Tibial nerve (tissue), 4 donors: ENCODE measurements at places on chromosomes 3 and 15.

DNA sequence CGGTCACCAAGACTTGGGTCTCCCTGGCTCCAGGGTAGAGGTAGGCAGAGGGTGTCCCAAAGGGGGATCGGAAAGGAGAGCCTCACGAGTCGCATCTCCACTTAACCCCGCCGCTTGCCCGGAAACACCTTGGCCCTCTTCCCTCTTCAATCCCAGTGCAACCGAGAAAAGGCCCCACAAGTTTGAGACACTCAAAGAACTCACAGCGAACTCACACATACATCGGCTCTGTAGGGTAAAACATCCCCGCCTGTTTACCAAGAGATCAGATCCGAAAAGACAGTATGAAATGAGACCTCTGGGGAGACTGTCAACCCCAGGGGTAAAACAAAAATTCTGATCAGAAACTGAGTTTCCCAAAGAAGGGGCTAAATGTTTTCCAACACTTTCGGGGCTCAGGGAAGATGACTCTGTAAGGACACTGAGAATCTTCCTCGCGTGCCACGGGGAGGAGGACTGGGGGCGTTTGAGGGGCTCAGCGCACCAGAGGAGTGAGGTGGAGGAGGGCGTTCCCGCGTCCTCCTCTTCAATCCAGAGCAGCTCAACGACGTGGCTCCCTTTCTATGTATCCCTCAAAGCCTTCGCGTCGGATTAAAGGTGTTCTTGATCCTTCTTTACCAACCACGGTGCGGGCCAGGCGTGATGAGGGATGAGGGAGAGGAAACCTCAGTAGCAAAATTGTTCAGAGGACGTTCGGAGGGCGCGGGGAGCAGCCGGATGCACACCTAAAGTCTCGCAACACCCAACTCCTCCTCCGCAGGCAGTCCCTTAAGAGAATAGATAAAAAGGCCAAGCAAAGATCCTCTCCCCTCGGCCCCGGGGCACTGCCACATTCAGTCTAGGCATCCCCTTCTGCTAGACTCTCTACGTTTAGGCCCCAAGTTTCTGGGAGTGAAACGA lies 3.7 kb downstream of the WNT5A start:
- DNase-seq: no peak

DNA sequence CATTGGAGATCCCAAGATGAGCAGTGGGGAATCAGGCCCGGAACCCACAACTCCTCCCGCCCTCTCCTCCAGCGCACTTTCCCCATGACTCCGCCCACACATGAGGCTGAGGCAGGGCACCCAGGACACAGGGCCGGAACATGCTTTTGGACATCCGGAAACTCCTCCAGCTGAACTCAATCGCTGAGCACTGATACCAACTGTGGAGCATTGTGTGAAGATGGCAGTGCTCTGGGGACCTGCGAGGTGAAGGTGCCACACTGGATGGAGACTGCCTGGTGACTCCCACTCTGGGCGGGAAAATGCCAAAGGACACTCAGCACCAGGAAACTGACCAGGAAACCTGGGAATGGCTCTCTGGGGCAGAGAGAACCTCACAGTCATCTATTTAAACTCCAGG lies 189.1 kb downstream of the FAM43A start:
- DNase-seq: no peak

- DNase-seq: no peak
Measured at GRCh38 chr15:37929238-37929637, 5.2 kb upstream of the TMCO5A start.

DNA sequence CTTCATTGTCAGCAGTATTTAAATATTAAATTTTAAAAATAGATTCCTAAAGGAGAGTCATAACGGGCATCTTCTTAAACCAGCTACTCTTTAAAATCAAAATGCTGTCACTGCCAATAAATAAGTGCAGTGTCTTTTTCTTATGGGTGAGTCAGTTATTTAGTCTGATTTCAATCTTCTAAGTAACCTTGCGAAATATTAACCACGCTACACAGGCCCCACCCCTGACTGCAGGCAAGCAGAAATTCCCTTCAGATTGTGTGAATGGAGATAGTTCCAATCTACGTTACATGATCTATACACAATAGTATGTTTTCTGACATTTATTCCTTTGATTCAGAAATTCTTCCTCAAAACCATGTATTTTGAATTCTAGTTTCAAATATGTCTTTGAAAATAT lies 141.5 kb downstream of the GADL1 start:
- DNase-seq: no peak

DNA sequence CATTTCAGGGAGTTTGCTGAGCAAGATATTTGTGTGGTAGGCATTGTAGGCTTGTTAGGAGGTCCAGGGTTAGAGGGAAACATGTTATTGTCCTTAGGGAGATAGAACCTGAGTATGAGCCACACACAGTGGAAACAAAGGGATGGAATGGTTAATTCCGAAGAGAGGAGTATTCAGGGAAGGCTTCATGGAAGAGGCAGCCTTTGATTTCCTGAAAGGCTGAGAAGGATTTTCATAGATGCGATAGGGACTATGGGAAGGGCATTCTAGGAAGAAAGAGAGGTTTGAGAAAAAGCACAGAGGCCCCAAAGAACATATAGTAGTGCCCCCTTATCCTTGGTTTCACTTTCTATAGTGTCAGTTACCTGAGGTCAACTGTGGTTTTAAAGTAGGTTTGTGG lies 81.7 kb downstream of the RAB11A start:
- no peak for DNase-seq

DNA sequence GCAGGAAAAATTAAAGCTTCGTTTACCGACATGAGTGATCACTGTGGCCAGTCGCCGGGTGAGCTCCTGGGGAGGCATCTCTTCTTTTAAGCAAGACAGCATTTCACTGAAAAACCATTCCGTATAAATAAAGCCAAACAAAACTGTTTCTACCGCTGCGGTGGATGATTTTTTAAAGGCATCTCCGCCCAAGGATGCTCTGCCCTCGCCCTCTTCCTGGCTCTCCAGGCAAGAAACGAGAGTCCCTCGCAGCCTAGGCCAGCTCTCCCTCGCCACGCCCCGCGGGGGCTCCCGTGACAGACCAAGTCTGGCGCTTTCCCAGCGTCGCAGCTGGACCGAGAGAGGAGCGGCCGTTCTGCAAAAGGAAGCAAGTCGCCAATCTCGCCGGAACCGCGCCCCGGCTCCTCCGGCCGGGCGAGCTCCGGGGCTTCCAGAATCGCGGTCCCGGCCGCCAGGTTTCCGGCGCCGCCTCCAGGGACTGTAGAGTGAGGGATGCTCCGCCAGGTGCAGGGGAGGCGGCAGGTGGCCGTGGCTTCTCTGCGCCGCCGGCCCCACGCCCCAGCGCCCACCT lies 458 bp downstream of the MCF2L2 start:
- peak; percentile 35 for DNase-seq

DNA sequence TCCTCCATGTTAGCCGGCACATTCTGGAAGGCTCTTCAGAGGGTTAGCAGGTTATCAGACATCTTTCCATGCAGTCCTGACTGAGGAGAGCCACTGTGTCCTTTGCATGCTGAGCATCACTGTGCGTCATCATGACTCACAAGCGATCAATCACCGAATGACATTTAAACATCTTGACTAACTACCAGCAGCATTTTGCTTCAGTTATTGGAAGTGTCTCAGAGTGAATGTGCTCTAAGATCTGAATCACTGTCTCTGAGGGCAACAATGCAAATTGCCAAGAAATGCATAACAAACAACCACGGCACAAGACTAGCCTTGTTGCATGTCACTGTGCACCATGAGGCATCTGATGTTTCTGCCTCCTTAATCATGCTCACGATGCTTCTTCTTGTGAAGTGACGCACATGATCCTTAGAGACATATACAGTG lies 18.3 kb upstream of the ATP8B4 start:
- DNase-seq: no peak
